GM04504 (cell line): ENCODE measurements at places on chromosomes 16 and 17.
A peak's percentile ranks its signal among the peaks of the same experiment; 100 is the strongest.

DNA sequence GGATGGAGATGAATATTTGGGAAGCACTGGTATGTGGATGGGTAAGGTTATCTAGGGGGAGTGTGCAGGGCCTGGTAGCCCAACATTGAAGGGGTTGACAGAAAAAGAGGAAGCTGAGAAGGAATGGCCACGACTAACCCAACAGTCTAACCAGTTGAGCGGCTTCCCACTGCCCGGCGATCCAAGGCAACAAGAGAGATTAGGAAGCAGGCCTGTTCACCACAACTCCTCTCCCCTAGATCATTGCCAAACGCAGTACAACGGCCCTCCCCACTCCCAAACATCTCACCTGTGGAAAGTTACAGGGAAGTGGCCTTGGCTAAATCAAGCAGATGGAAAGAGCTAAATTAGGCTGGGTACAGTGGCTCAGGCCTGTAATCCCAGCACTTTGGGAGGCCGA, 11.2 kb upstream of the RANGRF start:
- no peak for DNase-seq

DNA sequence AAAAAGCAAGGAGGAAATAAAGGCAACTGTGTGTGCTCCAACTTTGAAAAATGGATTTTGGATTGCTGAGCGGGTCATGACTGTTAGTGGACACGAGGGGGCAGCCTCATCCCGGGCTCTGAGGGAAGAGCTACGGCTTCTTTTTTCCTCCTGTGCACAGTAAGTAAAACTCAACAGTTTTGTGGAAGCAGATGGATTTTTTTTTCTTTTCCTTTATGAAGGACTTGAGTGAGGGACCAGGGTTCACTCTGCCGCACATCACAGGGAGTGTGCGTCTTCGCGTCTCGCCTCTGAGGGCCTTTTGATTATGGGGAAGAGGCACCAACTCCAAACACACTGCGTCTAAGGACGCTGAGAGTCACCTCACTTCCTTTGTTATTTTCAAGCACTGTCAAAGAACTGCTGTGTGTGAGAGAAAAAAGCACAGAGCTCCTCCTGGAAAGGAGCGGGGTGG, 80.3 kb upstream of the GOT2 start:
- peak; percentile 8 for DNase-seq

DNA sequence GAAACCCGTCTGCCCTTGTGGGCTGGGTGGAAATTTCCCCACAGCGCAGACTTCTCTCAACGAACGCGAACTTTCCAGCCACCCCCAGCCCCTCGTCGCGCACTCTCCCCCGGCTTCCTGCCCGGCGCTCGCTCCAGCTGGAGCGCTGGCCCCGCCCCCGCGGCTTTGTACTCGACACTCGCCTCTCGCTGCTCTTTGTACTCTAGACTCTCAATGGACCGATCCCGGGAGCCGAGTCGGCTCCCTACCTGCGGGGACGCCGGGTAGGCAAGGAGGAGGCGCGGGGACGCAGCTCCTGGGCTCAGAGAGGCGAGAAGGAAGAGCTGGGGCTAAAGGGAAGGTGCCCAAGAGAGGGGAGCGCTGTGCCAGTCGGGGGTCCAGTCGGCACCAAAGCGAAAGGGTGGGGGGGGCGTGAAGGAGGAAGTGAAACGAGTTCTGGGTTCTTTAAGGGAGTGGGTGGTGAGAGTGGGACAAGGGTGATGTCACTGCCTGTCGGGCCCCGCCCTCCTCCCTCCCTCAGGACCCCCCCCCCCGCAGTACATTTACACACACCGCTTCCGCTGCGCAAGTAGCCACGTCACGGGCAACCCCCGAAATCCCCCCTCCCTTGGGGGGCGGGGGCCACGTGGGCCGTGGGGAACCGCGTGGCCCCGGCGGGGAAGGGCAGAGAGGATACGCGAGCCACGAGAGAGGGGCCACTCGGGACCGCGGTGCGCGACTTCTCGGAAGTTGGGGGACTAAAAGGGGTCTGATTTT, 9.7 kb downstream of the KDM6B start:
- DNase-seq, result peak; percentile 40

DNA sequence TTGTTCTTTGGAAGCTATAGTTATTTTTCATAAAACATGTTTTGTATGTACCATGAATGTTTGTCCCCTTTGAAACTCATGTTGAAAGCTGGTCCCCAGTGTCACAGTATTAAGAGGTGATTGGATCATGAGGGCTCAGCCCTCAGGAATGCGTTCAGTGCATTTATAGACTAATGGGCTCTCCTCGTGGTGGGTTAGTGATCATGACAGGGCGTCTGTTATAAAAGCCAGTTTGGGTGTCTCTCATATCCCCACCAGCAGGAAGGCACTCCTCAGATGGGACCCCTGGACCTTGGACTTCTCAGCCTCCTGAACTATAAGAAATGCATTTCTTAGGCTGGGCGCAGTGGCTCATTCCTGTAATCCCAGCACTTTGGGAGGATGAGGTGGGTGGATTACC, 10.4 kb downstream of the BANP start:
- no peak for DNase-seq

DNA sequence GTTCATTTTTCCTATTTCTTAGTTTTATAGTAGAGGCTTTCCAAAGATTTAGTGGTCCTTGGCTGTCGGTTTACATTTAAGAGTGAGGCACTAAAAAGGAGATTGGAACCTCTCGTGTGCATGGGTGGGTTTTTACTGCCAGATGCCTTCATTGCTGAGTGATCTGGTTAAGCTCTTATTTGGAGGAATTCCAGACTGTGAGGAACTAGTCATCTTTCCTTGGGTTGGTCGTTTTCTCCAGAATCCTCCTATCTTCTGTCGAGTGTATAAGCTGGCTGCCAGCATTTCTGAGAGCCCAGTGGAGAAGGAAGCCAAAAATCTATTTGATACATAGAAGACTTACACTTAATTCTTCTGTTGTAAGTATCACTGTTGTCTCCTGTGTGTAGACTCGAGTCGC, 22.6 kb downstream of the IST1 start:
- DNase-seq, result peak; percentile 55

- no peak for DNase-seq
Measured at GRCh38 chr17:69947027-69947759, 127.8 kb upstream of the KCNJ16 start.

DNA sequence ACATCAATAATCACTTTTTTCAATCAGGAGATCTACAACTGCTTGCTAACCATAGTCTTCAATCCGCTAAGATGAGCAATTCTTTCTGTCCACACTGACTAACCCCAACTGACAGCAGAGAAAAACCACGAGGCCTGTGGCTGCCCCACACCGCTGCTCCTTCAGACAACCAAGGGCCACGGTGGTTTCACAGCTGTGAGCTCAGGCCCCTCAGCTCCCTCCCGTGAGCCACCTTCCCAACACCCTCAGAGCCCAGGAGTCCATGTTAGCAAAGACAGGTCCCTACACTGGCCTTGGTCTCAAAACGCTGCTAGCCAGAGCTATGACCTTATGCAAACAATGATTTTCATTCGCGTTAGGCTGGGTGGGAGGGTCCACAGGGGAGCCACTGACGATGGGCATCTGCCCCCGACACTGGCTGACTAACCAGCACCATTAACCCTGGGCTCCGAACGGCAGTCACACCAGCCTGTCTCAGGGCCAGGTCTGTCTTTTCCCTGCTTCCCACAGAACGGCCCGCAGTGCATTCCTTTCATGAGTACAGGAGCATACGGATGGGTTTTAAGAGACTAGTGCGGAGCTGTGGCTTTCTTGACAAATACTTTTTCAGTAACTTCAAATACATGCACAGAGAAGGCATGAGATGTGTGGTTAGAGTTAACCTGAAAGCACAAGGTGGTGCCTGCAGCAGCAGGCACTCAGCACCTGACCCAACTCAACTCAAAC, 67.3 kb downstream of the ANKRD11 start:
- DNase-seq, result no peak

DNA sequence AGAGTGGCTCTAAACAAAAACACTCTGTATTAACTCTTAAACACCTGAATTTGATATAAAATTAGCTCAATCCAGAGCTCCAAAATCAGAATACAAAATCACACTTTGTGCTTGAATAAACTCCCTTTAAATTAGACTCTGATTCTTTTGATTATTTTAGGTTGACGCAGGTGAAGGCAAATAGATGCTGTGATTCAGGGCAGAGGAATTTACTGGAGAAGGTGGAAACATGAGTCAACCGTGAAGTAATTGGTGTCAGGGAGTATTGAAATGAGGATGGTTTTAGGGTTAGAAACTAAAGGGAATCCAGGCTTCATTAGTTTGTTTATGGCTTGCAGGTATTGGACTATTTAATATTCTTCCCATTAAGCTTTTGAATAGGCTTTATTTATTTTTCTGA, 37.1 kb upstream of the TEKT1 start:
- no peak for DNase-seq

DNA sequence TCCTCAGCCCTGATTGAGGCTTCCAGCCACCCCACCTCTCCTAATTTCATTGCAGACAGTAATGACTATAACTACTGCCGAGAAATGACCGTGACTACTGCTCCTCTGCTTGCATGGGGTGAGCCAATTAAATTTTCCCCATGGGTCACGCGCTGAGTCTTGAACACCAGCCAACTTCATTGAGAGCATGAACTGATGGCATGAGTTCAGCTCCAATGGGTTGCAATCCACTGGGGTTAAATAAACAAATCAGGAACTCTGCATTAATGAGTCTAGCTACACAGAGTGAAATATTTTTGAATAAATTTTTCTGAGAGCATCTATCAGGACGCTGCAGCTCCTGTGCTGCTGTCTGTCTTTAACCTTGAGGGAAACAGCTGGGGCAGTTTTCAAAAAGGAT, 61.6 kb upstream of the CLEC3A start:
- DNase-seq, result no peak

DNA sequence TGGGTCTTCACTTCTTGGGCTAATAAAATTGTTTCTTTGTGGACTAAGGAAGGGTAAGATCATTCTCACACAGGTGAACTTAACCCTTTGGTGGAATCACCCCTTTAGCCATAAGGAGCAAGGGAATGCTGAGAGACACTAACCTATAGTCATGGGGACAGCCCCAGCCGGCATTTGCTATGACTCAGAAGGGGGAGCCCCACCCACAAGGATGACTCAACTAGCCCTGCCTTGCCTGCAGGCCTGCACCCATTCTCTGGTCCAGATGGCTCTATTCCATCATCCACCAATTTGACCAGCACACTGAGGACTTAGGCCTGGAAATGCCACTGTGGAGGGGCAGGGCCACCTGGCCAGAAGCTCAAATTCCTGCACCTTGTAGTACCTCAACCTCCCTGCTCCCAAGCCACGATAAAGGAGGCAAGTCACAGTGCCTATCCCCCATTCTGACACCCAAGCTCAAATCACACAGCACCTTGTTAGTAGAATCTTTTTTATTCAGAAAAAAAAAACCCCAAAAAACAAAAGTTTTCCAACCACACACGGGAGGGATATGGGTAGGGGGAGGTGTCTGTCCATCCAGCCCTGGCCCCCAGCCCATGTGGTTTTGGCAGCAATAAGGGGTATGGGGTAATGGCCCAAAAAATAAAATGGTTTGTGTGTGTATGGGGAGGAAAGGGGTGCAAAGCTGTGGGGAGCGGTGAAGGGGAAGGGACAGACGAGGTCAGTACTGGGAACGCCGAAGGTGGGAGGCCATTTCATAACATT, 3.0 kb downstream of the PFN1 start:
- DNase-seq, result peak; percentile 86

GRCh38 chr17:28487881-28488532, 14.6 kb downstream of the SLC13A2 start:
- no peak for DNase-seq

- DNase-seq, result no peak
Measured at GRCh38 chr16:55698946-55699345, 43.2 kb downstream of the SLC6A2 start.

GRCh38 chr17:16465861-16466338, 26.1 kb downstream of the LRRC75A start:
- no peak for DNase-seq

GRCh38 chr17:6085812-6086211, 15.6 kb downstream of the WSCD1 start:
- DNase-seq, result no peak

GRCh38 chr17:27559506-27560481, 71.2 kb upstream of the LGALS9 start:
- peak; percentile 56 for DNase-seq

- no peak for DNase-seq
Measured at GRCh38 chr16:83933885-83934683, 19.0 kb upstream of the OSGIN1 start.
